Caudate nucleus (tissue), 63 donors: ENCODE measurements at places on chromosomes 5 and 9.

- DNase-seq = no peak
Observed at GRCh38 chr9:101366038-101366756, 18.6 kb downstream of the BAAT start.

DNA sequence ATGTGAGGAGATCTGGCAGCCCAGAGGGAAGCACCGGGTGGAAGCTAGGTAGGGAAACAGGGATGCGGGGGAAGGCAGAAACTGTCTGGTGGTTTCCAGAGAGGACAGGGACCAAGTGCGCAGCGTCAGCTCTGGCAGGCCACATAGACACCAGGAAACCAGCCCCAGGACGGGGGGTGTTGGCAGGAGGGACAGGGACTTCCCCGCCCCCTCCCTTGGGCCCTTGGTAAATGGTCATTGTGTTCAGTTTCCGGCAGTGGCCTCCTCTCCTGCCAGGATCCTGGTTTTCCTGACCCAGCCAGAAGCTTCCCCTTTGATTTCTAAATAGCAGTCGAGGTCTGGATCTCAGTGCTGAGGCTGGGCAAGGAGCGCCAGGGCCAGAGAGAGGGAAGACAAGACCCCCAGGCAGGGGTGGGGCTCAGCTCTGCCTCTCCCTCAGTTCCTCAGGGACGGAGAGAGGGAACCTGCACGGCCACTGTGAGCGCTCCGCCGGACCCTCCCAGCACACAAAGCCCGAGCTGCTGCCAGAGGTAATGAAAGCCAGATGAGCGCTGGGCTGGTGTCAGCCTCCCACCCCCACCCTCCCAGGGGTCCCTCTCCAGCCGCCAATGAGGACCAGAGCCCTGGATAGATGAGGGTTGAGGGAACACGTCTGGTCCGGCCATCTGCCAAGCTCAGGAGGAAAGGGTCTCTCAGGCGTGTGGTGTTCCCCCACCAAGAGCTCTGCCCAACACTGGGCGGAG, 1.8 kb downstream of the RALGDS start:
- no peak for DNase-seq

- DNase-seq = peak; percentile 25
Observed at GRCh38 chr9:124771867-124772679, 962 bp upstream of the NR6A1 start.

GRCh38 chr5:162824360-162824759, 613.0 kb upstream of the CCNG1 start:
- no peak for DNase-seq

- DNase-seq = no peak
Observed at GRCh38 chr5:101605700-101606099, 690.4 kb downstream of the SLCO4C1 start.

DNA sequence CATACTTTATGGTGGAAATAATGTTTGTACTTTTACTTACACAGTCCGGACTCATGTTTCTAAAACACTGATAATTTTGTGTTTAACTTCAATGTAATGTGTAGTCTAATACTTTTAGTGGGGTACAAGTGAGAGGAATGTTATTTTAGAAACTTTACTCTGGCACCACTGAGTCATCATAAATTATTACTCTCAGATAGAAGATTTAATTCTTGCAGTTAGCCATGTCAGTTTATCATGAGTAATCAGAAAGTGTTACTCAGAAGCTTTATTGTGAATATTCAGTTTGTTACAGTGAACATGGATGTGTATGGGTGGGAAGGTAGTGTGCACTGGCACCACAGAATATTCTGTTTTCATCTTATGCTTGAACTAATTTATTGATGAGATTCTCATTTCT, 20.0 kb downstream of the OGN start:
- no peak for DNase-seq
